ENCODE measurements at places on chromosomes 3 and 15. TPM values are rescaled to one million over a fixed set of nuclear protein-coding genes. Genes with fewer than 3 reads are reported as not detected.

Gene ZNF774
- 2.1 TPM for total RNA-seq

Gene HRG
- not detected for total RNA-seq

Gene FAM81A
- total RNA-seq, result 0.30 TPM

Gene OR5H6
- not detected for total RNA-seq

Gene LRRN1
- total RNA-seq, result not detected

Gene MUC4
- total RNA-seq, result not detected

Gene TM6SF1
- total RNA-seq, result 2.5 TPM

Gene BCL2A1
- 2.1 TPM for total RNA-seq
